Stimulated activated CD8-positive, alpha-beta memory T cell treated with anti-CD3 and anti-CD28 coated beads, Interleukin-7, amount 100 ng/mL, for 48 hours (primary cell): ENCODE measurements at places on chromosomes 7 and 10.

- no peak for DNase-seq
These were observed 43.8 kb upstream of the ZNF438 start for GRCh38 chr10:31075434-31075833.

DNA sequence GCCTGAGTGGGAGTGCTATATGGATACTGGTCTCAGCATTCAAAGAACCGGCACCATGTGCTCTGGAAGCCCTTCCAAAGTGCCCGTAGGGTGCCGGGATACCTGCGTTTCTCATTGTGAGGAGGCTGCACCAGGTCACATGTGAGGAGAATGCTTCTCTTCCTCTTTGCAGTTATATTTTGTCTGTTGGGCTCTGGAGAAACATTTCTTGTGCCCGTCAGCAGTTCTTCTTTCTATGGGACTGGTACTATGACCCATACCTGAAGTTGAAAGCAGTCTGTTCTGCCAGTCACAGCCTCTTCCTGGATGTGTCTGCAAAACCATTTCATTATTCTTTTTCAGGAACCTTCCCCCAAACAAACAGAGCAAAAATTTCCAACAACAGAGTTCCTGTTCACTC lies 465.0 kb downstream of the SUGCT start:
- DNase-seq: no peak

- DNase-seq: no peak
These were observed 92.0 kb downstream of the ZFAND4 start for GRCh38 chr10:45580371-45581215.

DNA sequence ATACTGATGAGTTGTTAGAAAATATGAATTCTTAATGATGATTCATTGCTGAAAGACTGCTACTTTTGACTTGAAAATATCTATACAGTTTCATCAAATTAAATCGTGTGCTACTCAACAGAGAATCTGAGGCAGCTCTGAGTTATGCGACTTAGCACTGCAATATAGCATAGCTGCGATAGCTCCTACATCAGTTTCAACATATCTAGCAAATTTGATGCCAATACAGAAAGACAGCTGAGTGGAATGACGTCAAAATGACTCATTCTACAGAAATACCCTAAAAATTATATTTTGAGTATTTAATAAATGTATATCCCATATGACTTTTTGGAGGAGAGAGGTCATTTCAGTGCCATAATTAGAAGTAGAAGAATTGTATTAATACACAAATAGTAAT lies 1.1 kb upstream of the TARP start:
- no peak for DNase-seq

GRCh38 chr10:117370205-117370604 lies 5.0 kb downstream of the PDZD8 start:
- DNase-seq: no peak

- no peak for DNase-seq
These were observed 60.0 kb upstream of the ORC5 start for GRCh38 chr7:104267701-104268368.

- DNase-seq: no peak
These were observed 45.3 kb upstream of the CDK1 start for GRCh38 chr10:60732807-60733516.

DNA sequence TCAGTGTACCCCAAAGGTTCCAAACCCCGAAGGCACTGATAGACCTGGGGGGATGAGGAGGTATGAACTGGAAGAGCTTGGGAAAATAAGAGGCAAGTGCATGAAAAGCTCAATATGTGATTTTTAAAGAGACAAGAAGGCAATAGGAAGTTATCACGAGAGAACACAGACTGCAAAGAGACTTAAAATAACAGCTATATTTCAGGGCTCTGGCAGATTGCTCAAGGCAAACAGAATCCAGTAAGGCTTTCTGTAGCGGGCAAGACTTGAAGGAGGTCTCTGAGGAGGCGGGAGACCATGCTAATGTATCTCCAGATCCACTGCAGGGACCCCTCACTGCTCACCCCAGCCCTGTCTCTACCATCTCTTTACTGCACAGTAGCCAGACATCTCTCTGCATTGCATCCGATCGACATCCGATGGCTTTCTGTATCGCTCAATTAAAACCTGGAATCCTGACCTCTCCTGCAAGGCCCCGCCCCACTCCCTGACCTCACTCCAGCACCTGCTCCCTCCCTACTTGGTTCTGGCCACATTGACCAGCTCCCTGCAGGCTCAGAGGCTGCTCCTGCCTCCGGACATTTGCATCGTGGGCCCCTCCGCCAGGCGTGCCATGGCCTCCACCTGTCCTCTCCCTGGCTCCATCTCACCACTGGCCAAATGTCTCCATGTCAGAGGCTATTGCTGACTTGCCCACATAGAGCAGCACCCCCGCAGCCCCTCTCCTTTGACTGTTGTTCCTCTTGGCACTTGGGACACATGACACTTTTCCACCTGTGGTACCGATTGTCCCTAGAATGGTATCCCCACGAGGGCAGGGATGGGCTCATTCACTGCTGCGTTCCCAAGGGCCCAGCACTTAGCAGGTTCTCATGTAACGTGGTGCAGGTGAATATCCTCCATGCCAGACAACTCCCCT lies 118.0 kb downstream of the PRKAG2 start:
- no peak for DNase-seq

DNA sequence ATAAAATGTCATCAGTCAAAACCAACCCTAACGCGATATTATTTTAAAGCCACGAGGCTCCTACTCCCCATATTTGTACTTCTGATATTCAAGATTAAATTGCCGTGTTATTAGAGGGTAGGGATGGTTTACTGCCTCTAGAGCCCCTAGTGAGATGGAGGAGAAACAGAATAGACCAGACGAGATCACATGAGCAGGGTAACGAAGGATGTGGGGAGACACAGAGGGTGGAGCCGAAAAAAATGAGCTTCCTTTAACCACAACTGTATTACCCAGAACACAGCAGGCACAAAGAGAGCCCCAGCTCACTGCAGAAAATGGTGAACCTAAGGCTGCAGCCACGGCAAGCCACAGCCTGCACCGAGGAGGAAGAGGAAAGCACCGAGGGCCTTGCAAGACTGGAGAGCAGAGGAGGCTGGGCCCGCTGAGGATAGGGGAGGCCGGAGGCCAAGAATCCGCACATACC lies 14.3 kb downstream of the ZC3HAV1 start:
- DNase-seq: peak; percentile 65

DNA sequence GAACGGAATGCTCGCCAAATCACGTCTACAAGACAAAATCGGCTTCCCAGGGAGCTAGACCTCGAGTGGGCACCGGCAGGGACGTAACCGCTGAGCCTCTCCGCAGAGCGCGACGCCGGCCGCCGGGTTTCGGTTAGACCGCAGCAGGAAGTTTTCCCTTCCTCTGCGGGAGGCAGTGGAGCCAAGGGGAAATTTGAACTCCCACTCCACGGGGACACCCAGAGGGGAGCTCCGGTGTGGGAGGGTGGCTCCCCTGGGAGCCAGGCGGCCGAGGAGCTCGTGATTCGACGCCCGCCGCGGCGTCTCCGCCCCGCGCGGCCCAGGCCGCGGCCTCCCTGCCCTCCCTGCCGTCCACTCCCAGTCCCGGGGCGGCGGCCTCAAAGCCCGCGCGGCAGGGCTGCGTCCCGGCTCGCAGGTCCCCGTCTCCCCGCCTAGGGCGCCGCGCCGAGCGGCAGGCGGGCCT lies 426 bp downstream of the SYPL1 start:
- DNase-seq: peak; percentile 21

- no peak for DNase-seq
These were observed 66.1 kb downstream of the SHH start for GRCh38 chr7:155746188-155746587.
